Left hindlimb (tissue), 1 donor: ENCODE measurements at places on chromosomes 3 and 15.

GRCh38 chr15:96849271-96849900, 518.9 kb downstream of the NR2F2 start:
- no peak for DNase-seq

- DNase-seq = no peak
Measured at GRCh38 chr3:123262226-123262625, 60.5 kb downstream of the SEC22A start.

DNA sequence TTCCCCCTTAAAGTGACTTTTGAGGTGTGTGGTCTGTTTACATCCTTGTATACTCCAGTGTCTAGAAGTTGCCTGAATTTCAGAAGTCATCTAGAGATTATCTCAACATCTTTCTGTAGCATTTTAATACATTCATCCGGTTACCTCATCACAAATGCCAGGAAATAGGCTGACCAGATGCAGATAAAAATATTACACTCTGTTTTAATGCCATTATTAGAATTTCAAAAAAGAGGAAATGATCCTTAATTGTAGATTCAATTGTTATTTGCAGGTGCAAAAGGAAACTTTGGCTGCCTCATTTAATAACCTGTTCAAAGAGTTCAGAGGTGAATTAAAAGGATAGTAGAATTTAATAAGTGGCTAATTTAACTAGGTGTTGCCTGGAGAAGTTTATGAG, 290.9 kb downstream of the C3orf38 start:
- DNase-seq = no peak

- DNase-seq = no peak
Measured at GRCh38 chr3:149560001-149560400, 85.5 kb downstream of the TM4SF4 start.

- DNase-seq = no peak
Measured at GRCh38 chr15:76185716-76186115, 125.6 kb downstream of the ETFA start.

- DNase-seq = peak; percentile 34
Measured at GRCh38 chr15:68518046-68518445, 60.7 kb upstream of the CORO2B start.

- no peak for DNase-seq
Measured at GRCh38 chr15:81363276-81363675, 10.7 kb downstream of the TMC3 start.

DNA sequence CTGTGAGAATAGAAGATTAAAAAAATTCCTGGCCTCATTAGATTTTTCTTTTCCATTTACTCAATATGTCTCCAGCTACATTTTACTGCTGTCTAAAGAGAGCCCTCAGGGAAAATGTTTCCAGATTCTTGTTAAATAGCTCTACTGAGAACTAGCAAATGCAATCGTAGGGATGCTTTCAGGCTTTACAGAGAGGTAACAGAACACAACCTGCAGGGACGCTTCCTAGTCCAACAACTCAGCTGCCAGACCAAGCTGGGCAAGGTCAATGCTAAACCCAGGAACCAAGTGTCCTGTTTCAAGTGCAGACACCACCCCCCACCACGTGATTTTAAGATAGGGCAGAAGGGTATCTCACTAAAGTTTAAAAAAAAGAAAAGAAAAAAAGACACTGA, 25.2 kb downstream of the ARHGEF3 start:
- DNase-seq = no peak

GRCh38 chr15:47705281-47705997, 11.9 kb upstream of the SEMA6D start:
- DNase-seq = no peak

GRCh38 chr3:23834082-23834870, 28.5 kb downstream of the UBE2E1 start:
- DNase-seq = no peak

- no peak for DNase-seq
Measured at GRCh38 chr15:86362555-86362954, 282.9 kb downstream of the AGBL1 start.

DNA sequence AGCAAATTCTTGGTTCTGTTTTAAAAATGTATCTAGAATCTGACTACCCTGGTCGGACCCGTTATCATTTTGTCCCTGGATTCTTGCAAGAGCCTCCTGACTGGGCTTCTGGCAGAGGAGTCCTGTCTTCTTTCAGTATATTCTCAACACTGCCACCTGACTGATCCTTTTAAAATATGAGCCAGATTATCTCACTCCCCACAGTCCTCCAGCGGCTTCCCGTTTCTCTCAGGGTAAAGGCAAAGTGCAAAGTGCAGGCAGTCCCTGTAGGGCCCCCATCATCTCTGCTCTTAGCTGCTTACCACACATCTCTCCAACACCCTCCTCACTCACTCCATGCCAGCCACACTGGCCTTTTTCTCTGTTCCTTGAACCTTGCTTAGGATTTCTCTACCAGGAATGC, 28.4 kb downstream of the CRTC3 start:
- no peak for DNase-seq

DNA sequence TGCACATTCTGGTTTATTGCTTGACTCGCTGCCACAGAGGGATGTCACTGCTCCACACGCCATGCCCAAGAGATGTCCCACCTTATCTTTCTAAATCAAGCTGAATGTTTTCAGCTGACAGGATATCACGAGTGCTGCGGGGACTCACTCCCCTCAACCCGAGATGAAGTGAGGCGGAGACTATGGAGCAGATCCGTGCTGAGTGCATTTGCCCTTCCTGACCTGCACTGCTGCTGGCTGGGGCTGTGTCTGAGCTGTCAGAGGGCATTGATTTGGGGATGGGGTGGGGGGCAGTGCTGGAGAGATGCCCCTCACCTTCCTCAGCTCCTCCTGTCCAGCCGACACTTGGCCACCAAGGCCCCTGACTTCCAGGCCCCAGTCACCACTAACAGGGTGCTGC, 40.5 kb upstream of the CSPG4 start:
- DNase-seq = no peak

DNA sequence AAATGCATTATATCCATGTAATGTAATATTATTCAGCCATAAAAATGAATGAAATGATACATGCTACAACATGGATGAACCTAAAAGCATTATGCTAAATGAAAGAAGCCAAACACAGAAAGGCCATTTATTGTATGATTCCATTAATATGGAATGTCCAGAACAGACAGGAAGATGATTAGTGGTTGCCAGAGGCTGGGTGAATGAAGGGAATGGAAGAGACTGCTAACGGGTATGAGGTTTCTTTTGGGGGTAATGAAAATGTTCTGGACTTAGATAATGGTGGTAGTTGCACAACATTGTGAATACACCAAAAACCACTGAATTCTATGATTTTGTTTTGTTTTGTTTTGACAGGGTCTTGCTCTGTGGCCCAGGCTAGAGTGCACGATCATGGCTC, 61.6 kb upstream of the MAP4 start:
- DNase-seq = no peak

- DNase-seq = no peak
Measured at GRCh38 chr3:4693620-4694019, 200.5 kb downstream of the ITPR1 start.

- DNase-seq = no peak
Measured at GRCh38 chr3:52843108-52843865, 8.5 kb upstream of the MUSTN1 start.

- DNase-seq = no peak
Measured at GRCh38 chr15:72169236-72169920, 28.2 kb downstream of the GRAMD2A start.

- DNase-seq = no peak
Measured at GRCh38 chr3:171230865-171231264, 204.3 kb upstream of the SLC2A2 start.

- DNase-seq = no peak
Measured at GRCh38 chr15:57330619-57331340, 45.5 kb upstream of the CGNL1 start.

GRCh38 chr3:194379651-194380050, 10.1 kb upstream of the LRRC15 start:
- no peak for DNase-seq

- peak; percentile 81 for DNase-seq
Measured at GRCh38 chr3:72177075-72178050, 392.4 kb upstream of the PROK2 start.

GRCh38 chr3:132283440-132283839, 33.8 kb upstream of the ACP3 start:
- DNase-seq = no peak

- no peak for DNase-seq
Measured at GRCh38 chr3:174253196-174253823, 605.8 kb upstream of the NAALADL2 start.

GRCh38 chr3:60760145-60760544, 491.1 kb downstream of the FHIT start:
- DNase-seq = no peak

DNA sequence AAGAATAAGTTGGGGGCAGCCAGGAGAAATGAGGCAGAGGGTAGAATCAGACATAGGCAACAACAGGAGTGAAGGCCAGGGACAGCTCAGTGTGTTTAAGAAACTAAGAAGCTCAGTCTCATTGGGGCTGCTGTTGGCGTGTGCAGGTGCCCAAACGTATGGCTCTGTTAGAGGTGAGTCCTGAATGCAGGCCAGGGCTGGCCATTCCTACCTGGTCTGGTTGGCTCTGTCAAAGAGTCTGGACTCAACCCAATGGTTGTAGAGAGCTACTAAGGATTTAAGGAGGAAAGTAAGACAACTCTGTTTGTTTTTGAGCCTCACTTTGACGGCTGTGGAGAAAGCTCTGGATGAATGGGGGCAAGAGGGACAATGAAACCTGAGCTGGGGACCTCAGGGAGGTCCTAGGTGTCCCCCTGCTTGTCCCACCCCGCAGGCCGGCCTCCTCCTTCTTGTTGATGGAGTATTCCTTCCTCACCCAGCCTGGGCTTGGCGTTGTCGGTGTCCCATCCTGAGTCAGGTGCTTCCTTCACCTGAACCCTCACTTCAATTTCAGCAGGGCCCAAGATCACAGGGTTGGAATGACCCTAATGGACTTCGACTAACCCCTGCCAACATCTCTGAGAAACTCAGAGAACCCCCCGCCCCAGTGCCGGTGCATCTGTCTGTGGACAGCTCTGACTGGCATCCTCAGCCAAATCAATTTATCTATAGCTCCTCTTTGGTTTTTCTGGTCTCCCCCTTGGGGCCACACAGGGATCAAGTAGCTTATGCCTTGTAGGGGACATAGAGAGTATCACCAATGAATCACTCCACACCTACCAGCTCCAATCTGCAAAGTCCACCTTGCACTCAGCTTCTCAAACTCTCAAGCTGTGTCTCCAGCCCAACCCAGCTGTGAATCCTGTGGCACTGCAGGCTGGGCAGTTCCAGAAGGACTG, 8.3 kb downstream of the ITGA11 start:
- DNase-seq = peak; percentile 15

DNA sequence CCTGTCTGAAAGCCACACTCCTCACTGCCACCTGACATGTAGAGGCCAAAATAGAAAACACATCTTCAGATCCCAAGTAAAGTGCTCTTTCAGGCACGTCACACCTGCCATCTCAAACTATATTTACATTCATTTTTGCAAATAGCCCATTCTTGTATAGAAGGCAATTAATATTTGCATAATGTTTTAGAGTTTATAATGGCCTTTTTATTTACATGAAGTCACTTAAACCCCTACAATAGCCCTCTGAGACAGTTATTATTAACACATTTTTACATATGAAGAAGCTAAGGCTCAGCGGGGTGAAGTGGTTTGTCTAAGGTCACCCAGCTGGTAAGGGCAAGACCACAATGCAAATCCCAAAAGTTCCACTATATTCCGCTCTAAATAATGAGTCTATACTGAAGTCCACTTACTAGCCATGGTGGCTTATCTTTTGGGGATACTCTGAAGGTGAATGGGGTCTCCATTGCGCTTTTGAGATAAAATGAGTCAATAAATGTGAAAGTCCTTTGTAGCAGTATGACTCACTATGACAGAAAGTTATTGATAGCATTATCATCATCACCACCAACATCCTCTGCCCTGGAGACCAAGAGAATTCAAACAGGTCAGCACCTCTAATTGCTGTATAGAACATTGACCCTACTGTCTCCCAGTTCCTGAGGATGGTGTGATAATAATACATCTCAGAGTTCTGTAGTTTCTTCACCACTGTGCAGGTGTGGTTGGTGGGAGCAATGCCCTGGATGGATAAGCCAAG, 155.9 kb upstream of the BCL6 start:
- DNase-seq = no peak

- no peak for DNase-seq
Measured at GRCh38 chr15:75695634-75696310, 16.9 kb downstream of the CSPG4 start.

- DNase-seq = no peak
Measured at GRCh38 chr3:44962621-44963393, 13.2 kb downstream of the ZDHHC3 start.

DNA sequence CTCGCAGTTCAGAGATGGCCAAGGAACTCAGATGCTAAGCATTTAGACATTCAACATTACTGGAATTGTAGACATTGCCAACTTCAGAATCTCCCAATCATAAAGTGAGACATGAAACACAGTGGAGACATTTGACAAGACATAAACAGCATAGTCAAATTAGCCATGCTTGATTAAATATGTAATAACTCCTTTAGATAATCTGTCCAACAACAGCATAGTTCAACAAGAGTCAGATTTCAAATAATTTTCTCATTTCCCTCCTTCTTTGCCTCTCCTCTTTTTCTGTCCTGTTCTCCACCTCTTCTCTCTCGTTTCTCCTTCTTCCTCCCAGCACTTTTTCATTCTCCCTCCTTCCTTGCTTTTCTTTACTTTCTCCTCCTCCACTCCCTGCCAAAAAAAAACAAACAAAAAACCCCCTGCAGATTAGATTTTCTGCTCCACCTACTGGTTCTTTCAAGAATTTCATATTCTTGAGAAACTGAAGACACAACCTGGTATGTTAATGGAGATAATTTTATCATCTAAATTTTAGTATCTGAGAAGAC, 20.2 kb downstream of the CPOX start:
- no peak for DNase-seq

GRCh38 chr3:194854206-194854605, 168.5 kb downstream of the FAM43A start:
- DNase-seq = no peak

DNA sequence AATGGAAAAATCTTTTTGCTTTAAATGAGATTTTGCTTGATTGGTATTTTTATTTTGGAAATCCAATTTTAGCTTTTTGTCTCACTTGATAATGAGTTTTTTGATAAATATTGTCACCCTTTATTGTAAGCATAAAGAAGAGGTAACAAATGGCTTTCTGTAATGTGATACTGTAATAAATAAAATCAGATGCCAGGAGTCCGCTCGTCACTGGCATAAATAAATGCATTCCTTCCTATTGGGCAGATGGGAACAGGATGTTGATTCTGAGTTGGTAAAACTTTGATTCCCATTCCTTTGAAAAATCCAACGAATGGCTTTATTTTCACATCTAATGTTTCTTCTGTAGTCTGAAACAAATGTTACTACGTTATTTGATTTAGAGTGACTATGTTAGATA, 59.9 kb downstream of the CACNA2D3 start:
- DNase-seq = no peak

GRCh38 chr15:67922971-67923945, 83.4 kb upstream of the RNU6-1 start:
- DNase-seq = no peak

DNA sequence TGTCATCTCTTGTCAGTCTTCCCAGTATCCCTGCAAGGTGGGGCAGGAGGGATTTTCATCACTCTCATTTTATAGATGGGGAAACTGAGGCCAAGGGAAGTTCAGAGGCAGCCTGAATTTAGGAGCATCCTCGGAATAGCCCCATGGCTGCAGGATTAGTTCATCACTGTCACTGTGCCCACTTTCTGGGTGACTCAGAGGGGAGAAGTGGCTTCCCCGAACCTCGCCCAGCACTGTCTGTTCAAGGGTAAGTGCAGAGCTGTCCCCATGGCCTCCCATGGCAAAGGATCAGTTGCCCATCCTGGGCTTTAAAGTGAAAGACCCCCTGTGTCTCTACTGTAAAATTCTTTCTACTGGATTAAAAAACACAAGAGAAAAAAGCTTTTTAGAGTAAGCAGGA, 60.0 kb upstream of the SEC13 start:
- DNase-seq = no peak

GRCh38 chr3:107205358-107205757, 171.9 kb upstream of the CCDC54 start:
- DNase-seq = no peak
